Daoy (cell line): ENCODE measurements at places on chromosomes 3 and 15.

DNA sequence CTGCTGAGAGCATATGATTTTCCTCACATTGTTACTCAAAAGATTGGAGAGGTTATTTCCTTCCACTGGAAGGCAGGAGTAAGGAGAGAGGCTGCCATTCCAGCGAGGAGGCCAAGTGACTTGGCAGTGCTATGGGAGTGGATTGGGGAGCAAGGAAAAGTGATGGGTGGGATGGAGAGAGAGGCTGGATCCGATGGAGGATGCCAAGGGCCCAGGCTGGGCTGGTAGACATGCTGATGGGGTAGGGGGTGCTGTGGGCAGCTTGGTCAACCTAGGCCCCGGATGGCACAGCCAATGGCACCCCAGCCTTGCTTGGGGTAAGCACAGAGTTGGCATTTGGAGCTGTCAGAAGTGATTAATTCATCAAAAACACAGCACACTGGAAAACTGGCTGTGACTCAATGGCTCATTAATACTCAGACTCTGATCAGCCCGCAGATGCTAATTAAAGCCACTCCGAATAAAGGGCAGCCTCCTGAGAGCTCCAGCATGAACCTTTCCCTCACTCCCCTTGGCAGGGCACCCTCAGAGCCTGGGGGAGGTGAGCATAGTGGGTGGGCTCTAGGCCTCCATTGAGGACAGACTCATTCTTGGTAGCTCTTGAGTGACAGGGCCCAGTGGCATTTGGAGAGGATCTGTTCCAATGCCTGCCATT, 22.1 kb upstream of the SLC6A1 start:
- no peak for DNase-seq

GRCh38 chr3:158105119-158105709, 1.0 kb downstream of the SHOX2 start:
- peak; percentile 56 for DNase-seq

- peak; percentile 61 for DNase-seq
Measured at GRCh38 chr15:90336705-90337141, 15.4 kb upstream of the ZNF774 start.

DNA sequence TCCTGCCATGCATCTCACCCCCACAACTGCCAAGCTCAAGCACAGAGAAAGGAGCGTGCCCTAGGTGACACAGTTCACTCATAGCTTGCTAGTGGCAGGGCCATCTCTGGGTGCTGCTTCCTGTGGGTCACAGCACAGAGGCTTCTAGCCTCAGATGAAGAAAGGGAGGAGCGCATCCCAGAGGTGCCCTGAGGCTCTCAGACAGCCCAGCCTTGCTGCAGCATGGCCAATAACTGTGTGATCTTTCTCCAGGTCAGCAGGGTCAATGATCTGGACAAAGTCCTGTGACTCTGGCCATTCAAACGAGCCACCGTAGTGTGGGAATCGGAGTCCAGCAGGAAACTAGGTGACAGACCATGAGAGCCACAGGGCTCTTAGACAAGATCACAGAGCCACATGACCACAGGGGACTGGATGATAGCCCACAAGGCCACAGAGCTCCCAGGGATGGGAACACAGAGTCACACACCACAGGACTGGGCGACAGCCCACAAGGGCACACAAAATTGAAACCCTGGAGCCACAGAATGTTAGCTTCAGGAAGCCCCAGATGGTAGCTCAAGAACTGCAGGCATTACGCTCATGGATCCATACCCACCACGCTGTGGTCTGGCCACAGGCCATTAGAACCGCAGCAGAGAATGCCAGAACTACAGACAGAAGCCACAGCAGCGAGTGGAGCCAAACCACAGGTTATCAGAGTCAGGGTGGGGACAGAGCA, 25.9 kb upstream of the GRIP2 start:
- peak; percentile 81 for DNase-seq

- peak; percentile 7 for DNase-seq
Measured at GRCh38 chr3:104687362-104687761, 679.3 kb upstream of the ALCAM start.

GRCh38 chr15:85707519-85708338, 87.0 kb downstream of the KLHL25 start:
- DNase-seq: no peak

DNA sequence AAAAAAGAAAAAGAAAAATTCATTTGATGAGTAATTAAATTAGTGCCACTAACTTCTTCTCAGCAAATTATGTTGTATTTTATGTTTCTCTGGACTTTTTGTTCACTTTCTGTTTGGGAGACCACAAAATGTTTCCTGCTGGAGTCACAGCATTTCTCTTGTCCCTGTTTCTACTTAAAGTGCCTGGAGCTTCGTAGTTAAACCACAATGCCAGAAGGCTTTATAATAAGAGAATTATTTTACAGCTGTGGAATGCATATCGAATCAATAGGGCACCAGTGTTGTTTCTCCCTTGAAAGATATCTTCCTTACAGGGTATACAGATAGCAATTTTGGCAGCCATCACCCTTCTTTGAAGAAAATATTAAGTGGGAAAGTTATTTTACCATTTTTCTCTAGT, 3.2 kb downstream of the DTWD1 start:
- peak; percentile 7 for DNase-seq

GRCh38 chr3:134464064-134464688, 21.6 kb downstream of the ANAPC13 start:
- DNase-seq: peak; percentile 88

DNA sequence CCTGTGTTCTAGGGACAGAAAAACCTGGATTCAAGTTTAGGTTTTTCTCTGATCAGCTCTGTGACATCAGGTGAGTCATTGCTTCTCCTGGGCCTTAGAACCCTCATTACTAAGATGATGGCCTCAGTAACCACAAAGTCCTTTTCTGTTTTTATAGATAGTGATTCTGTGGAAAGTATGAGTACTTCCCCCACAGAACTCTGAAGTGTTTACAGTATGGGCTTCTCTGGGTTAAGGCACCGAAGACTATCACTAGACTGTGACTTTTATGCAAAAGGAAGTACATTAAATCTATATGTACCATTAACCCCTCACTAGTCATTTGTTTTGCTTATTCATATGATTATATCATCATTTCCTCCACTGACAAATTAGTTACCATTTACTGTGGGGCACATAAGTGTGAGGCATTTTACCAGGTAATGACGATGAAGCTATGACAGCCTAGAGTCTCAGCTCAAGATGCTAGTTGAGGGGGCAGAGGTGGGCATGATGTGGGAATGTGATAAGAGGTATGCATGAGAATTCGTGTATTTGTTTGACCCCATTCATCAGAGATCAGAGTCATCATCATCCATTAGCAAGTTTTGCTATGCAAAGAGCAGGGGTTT, 15.0 kb upstream of the RORA start:
- peak; percentile 22 for DNase-seq

GRCh38 chr3:158488670-158489069, 82.3 kb upstream of the MLF1 start:
- DNase-seq: no peak

DNA sequence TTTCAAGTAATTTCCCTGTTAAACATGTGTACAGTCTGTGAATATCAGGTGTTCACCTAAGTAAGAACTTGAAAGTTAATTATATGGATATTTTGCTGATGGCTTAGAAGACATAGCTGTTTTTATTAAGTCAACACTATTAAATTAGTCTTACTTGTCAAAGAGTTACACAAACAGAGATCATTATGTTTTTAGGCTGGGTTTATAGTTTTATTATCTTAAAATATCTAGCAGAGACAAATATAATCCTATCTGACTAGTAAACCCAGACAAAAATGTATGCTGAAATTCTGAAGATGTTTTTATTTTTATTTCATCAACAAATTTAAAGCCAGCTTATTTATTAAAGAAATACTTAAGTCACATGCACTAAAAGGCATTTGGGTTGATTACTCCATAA, 51.2 kb upstream of the CCK start:
- DNase-seq: no peak

- no peak for DNase-seq
Measured at GRCh38 chr3:160312014-160312624, 86.9 kb downstream of the C3orf80 start.

GRCh38 chr3:195128255-195129071, 142.5 kb downstream of the XXYLT1 start:
- DNase-seq: no peak

DNA sequence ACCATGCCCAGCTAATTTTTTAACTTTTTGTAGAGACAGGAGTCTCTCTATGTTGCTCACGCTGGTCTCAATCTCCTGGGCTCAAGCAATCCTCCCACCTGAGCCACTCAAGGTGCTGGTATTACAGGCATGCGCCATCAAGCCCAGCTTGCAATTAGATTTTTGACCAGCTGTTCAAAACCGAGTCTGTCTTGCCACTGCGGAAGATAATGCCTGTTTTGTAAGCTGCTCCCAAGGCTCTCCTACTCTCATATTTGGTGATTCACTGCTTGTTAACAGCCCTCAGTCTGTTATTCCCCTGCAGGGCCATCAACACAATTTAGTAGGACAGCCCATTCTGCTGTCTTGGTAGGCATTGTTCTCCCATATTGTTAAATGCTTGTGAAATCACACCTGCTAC, 17.8 kb upstream of the MCCC1 start:
- no peak for DNase-seq

DNA sequence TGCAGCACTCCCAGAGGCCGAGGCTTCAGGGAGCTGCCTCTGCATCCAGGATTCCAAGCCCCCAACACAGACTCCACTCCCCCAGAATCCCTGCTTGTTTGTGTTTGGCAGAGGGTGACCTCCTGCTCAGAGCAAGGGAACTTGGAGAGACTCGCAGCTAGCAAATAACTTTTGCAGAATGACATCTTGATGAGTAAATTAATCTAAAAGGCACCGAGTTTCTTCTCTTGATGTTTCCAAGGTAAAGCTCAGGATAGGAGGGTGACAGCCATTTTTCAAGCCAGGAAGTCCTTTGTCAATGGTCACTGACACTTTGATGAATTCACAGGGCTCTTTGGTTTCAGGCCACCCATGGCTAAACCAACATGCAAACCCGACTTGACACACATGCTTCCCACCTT, 523.0 kb downstream of the NTRK3 start:
- DNase-seq: no peak

DNA sequence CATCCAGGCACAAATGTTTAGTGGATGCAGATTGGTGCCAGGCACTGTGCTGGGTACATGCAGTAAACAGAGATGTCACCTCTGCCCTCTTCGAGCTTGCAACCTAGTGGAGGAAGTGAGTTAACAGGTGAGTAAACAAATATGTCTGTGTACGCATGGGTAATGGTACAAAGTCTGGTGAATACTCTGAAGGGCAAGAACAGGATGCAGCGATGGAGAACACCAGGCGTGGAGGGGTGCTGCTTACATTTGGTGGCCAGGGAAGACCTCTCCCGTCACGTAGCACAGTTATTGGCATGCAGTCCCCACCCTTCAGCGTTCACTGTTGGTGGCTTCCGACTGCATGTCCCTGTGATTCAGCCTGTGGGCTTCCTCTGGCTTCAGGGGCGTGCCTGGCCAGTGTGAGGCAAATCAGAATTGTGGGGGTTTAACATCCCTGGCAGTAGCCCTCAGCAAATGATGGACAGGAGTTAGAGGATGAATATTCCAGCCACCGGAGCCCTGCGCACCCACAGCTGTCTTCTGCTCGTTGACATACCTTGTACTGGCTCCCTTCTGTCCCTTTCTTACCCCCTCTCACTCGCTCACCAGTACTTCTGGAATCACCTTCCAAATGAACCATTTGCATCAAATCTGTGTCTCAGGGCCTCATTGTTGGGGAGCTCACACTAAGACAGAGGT, 9.1 kb upstream of the HDAC11 start:
- no peak for DNase-seq

- no peak for DNase-seq
Measured at GRCh38 chr3:124650798-124651197, 79.5 kb upstream of the UMPS start.

DNA sequence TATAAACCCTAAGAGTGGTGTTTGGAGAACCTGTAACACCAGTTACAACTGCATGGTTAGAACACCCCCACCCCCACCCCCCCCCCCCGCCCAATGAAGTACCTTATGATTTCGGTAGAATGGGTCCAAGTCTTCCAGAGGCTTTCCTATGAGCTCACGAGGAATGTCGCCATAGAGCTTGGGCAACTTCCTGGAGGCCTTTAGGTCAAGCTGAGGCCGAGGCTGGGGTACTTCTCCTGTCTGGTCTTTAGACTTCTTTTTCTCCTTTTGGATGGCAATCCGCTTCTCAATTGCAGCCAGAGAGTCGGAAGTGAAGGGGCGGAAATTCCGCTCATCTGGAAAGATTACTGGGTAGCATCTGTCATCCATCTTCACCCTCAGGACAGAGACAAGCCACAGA, 101.8 kb downstream of the SCN11A start:
- no peak for DNase-seq

- DNase-seq: no peak
Measured at GRCh38 chr3:9012521-9012920, 49.2 kb upstream of the RAD18 start.

GRCh38 chr3:141802316-141803077, 39.3 kb downstream of the GRK7 start:
- no peak for DNase-seq

GRCh38 chr15:38842226-38842625, 277.6 kb upstream of the RASGRP1 start:
- DNase-seq: no peak

GRCh38 chr3:16050641-16051467, 123.6 kb upstream of the GALNT15 start:
- no peak for DNase-seq

- no peak for DNase-seq
Measured at GRCh38 chr15:86773736-86774135, 694.1 kb downstream of the AGBL1 start.

- no peak for DNase-seq
Measured at GRCh38 chr3:125211523-125212090, 941 bp downstream of the SLC12A8 start.

- DNase-seq: peak; percentile 61
Measured at GRCh38 chr15:80404057-80404760, at the start of gene ARNT2. Gene ARNT2 (plus strand): TSS chr15:80404382. CDS start chr15:80404516, 134 bp downstream.

DNA sequence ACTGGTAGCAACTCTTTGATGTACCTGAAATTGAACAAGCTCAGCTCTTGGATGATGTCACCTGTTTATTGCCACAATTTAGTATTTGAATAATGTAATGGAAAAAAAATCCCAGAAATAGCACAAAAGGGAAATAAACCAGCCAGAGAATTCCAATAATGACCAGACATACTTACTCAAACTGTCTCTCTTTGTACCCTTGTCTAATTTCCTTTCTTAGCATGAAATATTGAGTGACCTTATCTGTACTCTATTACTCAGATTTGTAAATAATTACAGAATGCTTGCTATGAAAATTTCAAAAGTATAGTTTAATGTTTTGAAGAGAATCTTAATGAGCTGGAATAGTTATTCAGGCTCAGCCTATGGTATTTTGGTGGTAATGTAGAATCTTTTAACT, 555.4 kb upstream of the SGO1 start:
- DNase-seq: no peak

- peak; percentile 39 for DNase-seq
Measured at GRCh38 chr3:66450390-66451022, 50.3 kb downstream of the LRIG1 start.

- DNase-seq: no peak
Measured at GRCh38 chr15:93311620-93312019, 222.6 kb upstream of the RGMA start.

- peak; percentile 25 for DNase-seq
Measured at GRCh38 chr3:61451841-61452240, 109.5 kb upstream of the PTPRG start.
